ENCODE measurements at places on chromosomes 1 and 21. TPM values are rescaled to one million over a fixed set of nuclear protein-coding genes. Genes with fewer than 3 reads are reported as not detected.

Gene FCRL4
- total RNA-seq, result not detected

Gene TXLNA
- 48.6 TPM for total RNA-seq

DNA sequence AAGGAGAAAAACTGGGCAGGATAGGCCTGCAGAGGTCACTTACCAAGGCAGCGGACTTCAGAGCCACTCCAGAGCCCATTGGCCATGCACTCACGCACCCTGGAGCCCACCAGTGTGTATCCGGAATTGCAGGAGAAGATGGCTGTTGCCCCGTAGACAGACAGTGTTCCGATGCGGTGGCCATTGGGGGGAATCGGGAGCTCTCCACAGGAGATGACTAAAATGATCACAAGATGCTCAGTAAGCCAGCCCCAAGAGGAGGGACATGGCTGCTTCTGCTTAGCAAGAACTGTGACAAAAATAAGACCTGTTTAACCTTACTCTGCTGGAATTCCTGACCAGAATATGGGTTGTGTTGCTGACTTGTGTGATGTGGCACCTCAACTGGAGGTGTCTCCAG lies 96.9 kb downstream of the ZSCAN20 start:
- peaks cover 15% of the 10 kb centered on the region for H3K36me3 ChIP-seq
- DNase-seq, result no peak
- H3K27ac ChIP-seq, result no peak overlapping the region
- peaks cover 4% of the 10 kb centered on the region for H3K27me3 ChIP-seq

DNA sequence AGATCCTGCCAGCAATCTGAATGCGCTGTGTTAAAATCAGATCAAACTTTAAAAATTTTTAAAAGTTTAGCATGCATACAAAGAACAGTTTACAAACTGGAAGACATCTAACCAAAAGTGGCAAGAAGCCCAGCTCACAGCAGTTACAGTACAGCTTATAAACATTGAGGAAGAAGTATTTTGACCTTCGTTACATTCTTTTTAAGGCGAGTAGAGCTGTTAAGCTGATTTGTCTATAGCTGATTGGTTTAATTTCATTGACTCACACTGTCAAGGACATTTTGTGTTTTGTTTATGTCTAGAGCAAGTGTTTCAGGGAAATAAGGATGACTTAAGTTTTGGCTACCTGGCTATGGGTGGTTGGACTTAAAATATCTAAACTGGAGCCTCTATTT lies 3.0 kb upstream of the PGM1 start:
- no peak overlapping the region for H3K27ac ChIP-seq
- no peaks in the 10 kb centered on the region for H3K36me3 ChIP-seq

- H3K27ac ChIP-seq, result no peak within 1 kb of the TSS
- no peaks in the 10 kb centered on the region for H3K27me3 ChIP-seq
- H3K4me3 ChIP-seq, result no peak within 1 kb of the TSS
- DNase-seq, result no peak
- peaks cover 11% of the 10 kb centered on the region for H3K36me3 ChIP-seq
Measured at GRCh38 chr1:158830904-158831507, at the start of gene MNDA. MNDA (plus strand) TSS chr1:158831351; CDS start chr1:158842154, 10,803 bp downstream.

- no peaks in the 10 kb centered on the region for H3K36me3 ChIP-seq
- DNase-seq, result no peak
- no peak overlapping the region for H3K4me3 ChIP-seq
- H3K4me1 ChIP-seq, result no peaks in the 10 kb centered on the region
Measured at GRCh38 chr1:146012703-146013558, 8.6 kb downstream of the HJV start.

Measured in glutamatergic neuron (in vitro differentiated cells).